ENCODE measurements at places on chromosomes 1 and 21.

DNA sequence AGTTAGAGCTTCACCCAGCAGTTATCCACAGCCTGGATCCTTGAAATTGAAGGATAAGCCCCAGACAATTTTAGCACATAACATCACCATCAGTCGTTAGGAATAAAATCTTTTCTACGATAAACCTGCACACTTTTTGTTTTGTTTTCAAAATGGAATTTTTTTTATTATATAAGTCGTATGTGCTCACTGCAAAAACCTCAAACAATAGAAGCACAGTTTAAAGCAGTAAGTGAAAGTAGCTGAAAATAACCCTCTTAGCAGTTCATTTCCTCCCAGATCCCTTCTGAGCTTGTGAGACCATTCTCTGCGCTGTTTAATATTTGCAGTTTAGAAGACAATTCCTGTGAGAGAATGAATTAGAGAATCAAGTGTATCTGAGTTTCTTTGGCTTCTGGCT lies 38.3 kb downstream of the ELK4 start:
- DNase-seq: no peak

DNA sequence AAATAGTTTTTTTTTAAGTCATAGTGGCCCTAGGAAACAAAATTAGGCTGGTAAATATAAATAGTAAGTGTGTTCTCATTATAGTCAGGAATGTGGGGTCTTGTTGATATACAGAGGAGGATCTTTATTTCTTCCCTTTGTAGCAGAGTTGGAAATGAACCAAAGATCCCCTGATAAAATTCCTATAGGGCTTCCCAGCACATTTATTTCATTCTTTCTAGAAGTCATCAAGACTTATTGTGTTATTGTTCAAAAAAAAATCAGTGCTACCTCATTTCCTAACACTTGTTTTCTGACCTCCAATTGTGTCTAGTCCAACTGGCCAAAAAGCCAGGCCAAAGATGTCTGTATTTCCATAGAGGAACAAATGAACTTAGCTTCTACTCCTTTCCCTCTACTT lies 7.6 kb upstream of the PLEKHO1 start:
- no peak for DNase-seq

GRCh38 chr21:45788198-45788597 lies 144.7 kb downstream of the PCBP3 start:
- no peak for DNase-seq

- no peak for DNase-seq
Observed at GRCh38 chr1:83787246-83787998, 211.5 kb downstream of the TTLL7 start.

GRCh38 chr1:248818505-248819374 lies 7.0 kb downstream of the SH3BP5L start:
- no peak for DNase-seq

GRCh38 chr1:35243691-35244090 lies 24.8 kb upstream of the ZMYM4 start:
- peak; percentile 40 for DNase-seq

GRCh38 chr1:216047811-216048572 lies 375.3 kb downstream of the USH2A start:
- DNase-seq: no peak

- DNase-seq: no peak
Observed at GRCh38 chr21:24115141-24115540, 1492.1 kb downstream of the MRPL39 start.

GRCh38 chr1:23385119-23385621 lies 15.5 kb upstream of the ZNF436 start:
- DNase-seq: no peak

GRCh38 chr1:64199154-64199553 lies 4.3 kb upstream of the UBE2U start:
- no peak for DNase-seq

DNA sequence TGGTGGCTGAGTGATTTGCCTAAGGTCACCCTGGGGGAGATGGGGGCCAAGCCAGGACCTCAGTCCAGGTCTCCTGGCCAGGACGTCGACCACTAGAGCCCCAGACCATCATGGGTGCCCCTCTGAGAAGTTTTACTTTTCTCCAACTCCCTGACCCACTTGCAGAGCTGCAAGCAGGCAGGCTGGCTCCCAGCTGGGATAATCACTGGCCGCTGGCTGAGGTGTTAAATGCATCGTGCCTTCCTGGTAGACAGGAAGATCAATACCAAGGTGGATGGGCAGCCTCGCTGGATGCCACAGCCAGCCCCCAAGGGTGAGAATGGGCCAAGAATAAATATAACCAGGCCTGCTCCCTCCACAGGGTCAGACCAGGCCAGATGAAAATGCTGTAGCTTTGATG lies 106.2 kb downstream of the EPHB2 start:
- DNase-seq: no peak

GRCh38 chr1:229897501-229897900 lies 169.5 kb upstream of the GALNT2 start:
- DNase-seq: no peak

- DNase-seq: no peak
Observed at GRCh38 chr21:29645666-29646553, 293.9 kb downstream of the GRIK1 start.

GRCh38 chr1:174480324-174480723 lies 32.6 kb downstream of the GPR52 start:
- DNase-seq: no peak

- DNase-seq: no peak
Observed at GRCh38 chr21:34609244-34609932, 5.5 kb downstream of the RCAN1 start.

- no peak for DNase-seq
Observed at GRCh38 chr21:43932005-43932404, 67.0 kb downstream of the AGPAT3 start.

GRCh38 chr1:174156437-174156836 lies 2.9 kb upstream of the RABGAP1L start:
- DNase-seq: no peak

DNA sequence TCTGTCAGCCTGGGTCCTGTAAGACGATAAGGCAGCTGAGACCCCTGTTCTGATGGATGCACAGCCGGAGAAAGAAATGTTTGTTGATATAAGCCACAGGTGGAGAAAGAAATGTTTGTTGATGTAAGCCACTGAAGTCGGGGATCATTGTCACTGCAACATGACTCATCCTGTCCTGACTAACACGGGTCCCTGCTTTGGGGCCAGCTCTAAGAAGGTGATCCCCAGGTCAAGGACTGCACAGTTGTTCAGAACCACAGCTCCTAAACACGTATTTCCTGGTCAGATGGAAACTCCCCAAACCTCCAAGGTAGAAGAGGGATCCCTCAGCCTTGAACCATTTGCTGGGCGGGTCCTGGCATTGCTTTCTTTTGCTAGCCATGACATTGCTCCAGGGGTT lies 86.4 kb upstream of the IGSF21 start:
- no peak for DNase-seq

GRCh38 chr1:230456478-230456877 lies 30.3 kb upstream of the PGBD5 start:
- DNase-seq: peak; percentile 15

DNA sequence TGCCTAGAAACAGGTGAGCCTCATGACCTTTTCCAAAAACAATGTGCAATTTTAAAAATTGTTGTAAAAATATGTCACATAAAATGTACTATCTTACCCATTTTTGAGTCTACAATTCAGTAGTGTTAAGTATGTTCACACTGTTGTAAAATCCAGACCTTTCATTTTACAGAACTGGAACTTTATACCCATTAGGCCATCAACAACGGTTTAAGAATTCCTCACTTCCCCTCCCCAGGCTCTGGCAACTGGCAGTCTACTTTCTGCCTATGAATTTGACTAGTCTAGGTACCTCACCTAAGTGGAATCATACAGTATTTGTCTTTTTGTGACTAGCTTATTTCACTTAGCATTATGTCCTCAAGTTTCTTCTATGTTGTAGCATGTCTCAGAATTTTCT lies 8.6 kb downstream of the CTSE start:
- DNase-seq: no peak

- DNase-seq: no peak
Observed at GRCh38 chr21:14600569-14601297, 54.6 kb upstream of the SAMSN1 start.

DNA sequence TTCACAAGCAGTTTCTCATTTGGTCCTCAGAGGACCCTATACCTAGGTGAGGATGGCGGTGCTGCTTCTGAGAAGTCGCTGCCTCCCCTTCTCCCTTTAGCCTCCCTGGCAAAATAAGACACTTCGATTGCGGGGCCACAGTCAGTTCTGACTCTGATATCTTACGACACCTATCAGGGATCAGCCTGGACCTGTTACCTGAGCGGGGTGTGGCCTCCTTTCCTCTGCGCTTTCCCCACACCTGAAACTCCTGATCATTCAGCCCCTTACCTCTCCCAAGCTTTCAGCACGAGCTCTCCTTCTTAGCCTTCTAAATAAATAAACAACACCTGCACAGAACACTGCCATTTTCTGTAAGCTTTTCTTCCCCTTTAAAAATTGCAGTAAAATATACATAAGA lies 24.6 kb upstream of the GPR137B start:
- DNase-seq: no peak

DNA sequence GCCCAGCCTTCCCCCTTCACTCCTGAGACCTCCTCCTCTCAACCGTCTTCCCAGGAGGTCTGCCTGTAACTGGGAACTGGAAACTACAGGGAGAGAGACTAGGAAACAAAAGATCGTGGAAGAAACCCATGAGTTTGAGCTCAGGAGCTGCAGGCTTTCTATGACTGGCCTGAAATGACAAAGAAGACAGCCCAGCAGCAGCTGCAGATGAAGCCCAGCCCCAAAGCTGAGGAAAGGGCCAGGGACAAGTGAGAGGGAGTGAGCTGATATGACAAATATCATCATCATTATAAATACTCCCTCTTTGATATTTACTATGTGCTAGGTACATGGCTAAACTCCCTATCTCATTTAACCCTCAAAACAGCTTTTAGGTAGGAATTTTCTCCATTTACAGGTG lies 142.6 kb upstream of the CTTNBP2NL start:
- DNase-seq: no peak

- DNase-seq: no peak
Observed at GRCh38 chr1:202200669-202201068, 7.1 kb downstream of the LGR6 start.

GRCh38 chr1:25090707-25091422 lies 141.4 kb downstream of the SYF2 start:
- DNase-seq: no peak

GRCh38 chr1:9293533-9294404 lies 1.1 kb downstream of the SPSB1 start:
- DNase-seq: peak; percentile 35

GRCh38 chr1:108719656-108720435 lies 7.1 kb downstream of the FNDC7 start:
- no peak for DNase-seq

DNA sequence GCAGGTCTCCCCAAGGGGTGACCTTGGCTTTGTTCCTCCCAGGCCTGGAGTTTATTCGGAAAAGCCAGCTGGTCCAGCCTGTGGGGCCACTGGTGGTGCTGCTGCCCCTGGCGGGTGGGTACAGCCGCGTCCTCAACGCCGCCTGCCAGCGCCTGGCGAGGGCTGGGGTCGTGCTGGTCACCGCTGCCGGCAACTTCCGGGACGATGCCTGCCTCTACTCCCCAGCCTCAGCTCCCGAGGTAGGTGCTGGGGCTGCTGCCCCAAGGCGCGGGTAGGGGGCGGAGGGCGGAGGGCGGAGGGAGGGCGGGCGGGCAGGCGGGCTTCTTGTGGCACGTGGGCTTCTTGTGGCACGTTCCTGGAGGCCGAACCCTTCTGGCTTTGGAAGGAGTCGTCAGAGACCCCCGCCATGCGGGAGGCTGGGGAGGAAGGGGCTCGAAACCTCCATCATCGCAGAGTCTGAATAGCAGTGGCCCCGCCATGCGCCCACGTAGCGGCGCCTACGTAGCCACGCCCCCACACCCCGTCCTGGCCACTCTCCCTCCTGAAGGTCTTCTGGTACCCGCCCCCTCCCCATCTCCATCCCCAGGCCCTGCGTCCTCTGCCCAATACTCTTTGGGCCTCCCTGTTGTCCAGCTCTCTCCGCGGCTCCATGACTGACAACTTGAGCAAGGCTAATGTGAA lies 16.7 kb downstream of the PCSK9 start:
- no peak for DNase-seq

- DNase-seq: no peak
Observed at GRCh38 chr1:97385536-97386277, 535.1 kb downstream of the DPYD start.

DNA sequence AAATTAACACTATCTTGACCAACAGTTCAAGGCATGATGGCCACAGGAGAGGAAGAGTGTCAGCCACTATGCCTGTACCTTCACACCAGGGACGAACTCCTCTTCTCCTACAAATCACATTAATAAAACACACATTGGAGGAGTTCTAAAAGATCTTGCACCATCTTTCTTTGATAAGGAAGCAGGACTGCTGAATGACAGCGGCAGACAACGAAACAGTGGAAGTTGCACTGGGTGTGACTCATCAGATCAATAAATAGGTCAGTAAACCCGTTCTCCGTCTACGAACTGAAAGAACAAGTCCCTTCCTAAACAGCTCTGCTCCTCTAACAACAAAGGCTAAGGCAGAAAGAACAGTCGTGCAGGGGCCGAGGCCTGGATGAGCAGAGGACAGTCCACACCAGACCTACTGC lies 23.1 kb downstream of the UBE2G2 start:
- no peak for DNase-seq

GRCh38 chr1:107874221-107874620 lies 90.8 kb downstream of the VAV3 start:
- DNase-seq: no peak

DNA sequence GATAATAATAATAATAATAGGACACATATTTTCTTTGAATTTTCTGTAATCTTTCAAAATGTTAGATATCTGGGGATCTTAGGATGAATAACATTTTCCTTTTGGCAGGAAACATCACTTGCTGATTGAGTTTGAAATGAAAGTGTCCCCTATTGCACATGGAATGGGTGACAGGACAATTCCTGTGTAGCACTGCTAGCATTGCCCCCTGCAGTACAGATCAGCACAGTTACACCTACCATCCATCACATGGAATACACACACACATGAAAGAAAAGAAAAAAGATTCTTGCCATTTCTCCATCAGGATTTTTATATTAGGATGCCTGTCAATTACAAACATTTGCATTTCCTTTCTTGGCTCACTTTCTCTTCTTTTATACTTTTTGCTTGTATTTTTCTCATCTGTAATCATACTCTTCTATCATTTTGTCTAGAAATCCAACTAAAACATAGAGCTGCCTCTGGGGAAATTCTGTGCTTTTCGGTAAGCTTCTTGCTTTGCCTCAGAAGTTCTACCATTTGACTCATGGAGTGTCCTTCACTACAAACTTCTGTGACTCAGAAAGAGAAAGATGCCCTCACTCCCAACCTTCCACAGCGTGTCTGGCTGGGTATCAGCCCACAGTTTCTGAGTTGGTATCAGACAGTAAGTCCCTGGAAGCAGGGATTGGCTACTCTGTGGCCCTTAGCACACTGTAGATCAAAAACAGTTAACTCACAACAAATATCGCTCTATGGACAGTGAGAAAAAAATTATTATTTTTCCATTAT lies 641.2 kb downstream of the PTPRC start:
- DNase-seq: no peak

DNA sequence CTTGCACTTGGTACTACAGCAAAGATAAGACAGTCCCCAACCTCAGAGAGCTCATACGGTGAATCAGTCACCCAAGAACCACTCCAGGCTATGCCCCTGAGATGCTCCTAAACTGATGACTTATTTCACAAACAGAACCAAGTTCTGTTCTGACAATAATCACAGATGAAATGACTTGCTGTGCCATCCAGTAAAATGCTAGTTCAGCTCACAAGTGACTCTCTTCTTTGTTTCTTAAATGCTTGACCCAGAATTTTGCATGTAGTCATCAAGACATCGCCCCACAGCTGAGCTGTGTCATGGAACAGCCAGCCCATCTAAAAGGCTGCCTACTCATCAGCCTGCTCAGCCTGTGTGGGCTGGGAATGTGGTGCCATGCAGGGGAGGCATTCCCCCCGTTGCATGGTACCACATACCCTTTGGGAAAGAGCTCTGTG lies 6.1 kb upstream of the SLC19A2 start:
- no peak for DNase-seq

GRCh38 chr1:53765657-53766056 lies 26.7 kb upstream of the GLIS1 start:
- DNase-seq: no peak
